ENCODE measurements at places on chromosomes 6 and 20.

- DNase-seq: no peak
Measured at GRCh38 chr20:29790510-29790909, 1467.0 kb upstream of the DEFB115 start.

GRCh38 chr6:136729832-136730231 is 62.4 kb downstream of the MAP3K5 start:
- no peak for DNase-seq

DNA sequence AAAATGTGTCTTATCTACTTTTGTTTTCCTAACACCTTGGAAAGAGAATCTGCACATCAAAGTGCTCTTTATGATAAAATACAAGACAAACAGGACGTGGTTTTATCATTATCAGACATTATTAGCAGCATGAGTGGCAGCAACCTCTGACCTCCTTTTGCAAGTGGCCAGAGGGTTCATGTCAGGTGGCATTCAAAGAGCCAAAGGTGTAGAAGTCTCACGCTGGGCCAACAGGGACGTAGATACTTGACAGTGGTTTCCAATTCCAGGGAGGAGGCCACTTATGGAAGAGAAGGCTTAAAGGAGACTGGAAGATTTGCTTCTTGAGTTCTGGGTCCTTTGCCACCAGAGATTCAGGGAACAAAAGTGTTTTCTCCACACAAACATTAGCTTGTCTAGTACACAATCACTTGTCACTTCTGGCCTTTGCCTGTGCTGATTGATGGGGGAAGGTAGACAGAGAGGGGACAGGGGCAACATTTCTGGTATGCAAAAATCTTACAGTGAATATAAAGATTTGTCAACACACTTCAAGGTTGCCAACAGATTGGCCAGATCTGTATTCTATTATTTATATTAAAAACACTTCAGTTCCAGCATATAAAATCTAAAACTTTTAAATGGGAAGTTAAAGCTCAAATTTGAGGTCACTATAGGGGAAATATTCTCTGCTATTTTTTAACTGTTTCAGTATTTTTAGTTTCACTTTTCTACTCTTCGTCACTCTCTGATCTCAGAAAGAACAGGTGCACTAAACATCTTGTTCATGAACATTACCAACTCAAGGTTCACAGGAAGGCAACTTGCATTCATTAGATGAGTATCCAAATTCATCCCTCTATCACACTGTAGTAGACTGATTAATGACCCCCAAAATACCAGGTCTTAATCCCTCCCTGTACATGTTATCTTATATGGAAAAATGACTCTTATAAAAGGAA is 52.1 kb upstream of the FBXO30 start:
- DNase-seq: no peak

DNA sequence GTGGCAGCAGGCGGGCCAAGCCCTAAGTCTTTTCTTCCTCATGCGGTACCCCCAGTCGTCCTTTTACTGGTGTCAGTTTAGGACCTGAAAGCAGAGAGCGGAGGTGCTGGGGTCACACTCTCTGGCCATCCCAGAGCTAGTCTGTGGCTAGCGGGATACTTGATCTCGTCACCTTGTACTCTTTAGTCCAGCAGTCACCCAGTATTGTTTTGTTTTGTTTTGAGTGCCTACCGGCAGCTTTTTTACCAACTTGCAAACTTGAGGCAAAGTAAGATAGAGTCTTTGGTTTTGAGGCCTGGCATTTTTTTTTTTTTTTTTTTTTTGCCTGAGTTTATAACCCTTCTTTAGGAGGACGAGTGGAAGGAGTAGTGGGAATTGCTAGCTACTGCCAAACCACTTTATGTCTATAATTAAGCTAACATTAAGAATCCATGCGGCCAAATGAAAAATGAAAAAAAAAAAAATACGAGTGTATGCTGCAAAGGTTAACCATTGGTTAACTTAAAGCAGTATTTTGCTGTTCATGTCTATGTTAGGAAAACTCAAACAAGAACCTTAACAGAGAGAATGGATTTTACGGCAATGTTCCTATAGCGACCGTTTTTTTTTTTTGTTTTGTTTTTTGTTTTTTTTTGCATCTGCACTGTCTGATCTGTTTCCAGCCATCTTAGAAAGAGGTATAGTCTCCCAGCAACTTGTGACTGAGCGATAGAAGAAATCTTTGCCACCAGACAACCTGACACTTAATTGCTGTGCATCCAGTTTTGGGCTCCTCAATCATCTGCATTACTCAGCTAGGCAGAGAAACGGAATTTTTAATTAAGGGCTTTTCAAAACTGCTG is 56.9 kb downstream of the FAM217A start:
- DNase-seq: no peak

- DNase-seq: no peak
Measured at GRCh38 chr20:64229507-64230061, 26.0 kb upstream of the PCMTD2 start.

- no peak for DNase-seq
Measured at GRCh38 chr20:24670341-24670872, 201.0 kb downstream of the SYNDIG1 start.

DNA sequence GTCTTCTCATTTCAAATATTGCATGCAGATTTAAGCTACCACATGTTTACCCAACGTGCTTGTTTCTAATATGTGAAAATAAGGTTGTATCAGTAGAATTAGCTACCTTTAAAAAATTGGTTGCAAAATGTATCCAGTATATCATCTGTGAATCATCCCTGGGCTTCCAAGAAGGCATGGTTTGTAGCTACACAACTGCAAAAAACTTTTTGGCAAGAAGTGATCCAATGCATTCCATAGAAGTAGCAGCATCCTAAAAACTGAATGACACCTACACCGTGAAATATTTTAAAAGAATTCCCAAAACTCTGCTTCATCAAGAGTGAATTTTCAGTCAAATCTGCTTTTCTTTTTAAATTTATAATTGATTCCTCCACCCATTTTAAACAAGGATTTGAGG is 89.1 kb downstream of the AIG1 start:
- no peak for DNase-seq

- DNase-seq: no peak
Measured at GRCh38 chr6:35496036-35496840, 641 bp downstream of the TEAD3 start.

DNA sequence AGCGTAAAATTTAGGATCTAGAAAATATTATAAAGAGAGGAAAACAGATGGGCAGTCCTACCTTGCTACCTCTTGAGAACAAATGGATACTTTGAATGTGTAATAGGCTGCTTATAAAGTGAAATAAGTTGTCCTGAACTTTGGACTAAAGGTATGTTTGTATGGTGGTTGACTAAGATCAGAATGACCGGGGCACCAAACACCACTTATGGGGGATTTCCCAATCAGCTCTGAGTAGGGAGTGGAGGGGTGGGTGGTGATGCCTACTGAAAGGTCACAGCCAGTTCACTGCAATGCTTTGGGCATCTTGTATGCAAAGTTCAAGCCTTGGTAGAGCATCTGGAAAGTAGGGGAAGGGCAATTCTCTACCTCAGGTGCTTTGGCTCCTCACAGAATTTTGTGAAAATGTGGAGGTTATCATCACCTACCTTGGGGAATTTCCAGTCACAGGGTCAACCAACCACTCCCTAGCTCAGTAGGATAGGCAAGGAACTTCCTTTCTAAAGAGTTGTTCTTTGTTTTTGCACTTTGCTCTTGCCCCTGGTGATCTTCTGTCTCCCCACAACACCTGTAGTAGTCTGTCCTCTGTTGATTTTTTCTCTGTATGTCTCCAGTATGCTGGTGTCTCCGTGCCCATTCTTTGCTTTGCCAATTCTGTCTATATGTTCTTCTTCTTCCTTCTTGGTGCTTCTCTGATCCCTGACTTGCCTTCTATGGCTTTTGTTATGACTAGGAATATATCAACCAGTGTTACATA is at the start of gene TRIM31:
TRIM31 (minus strand) TSS at position 88 of the 757 bp plus-strand sequence. CDS start 285 bp downstream, outside the sequence.
- no peak for DNase-seq

DNA sequence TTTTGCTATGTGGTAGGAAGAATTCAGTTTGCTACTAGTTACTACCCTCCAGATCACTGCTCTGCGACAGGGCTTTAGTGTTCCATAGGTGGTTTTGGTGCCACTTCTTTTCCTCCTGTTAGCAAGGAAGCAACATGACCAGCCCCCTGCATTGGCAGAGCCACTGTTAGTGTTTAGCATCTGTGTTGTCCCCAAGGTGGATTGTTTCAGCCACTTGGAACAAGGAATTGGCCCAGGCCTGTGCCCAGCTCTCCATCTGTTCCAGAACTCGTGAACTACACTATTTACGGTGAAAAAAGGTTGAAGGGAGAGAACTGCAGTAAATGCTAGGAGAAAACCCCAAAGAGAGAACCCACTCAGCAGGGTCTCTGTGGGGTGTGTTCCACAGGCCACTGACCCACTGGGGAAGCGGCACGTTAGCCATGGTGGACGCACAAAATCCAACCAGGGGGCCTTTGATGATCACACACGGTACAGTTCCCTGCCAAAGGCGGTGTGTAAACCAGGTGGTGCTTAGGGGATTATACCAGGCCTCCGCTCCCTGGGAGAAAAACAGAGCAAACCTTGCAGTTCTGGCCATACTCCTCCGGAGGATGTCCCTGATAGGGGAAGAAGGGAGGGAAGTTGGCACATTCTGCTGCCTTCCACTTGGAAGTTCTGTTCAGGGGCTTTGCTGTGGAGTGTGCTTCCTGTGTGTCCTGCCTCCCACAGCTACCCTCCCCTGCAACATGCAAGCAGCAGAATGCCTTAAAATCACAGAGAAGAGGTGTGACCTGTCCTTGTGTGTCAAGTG is 72.3 kb downstream of the LYRM2 start:
- no peak for DNase-seq

DNA sequence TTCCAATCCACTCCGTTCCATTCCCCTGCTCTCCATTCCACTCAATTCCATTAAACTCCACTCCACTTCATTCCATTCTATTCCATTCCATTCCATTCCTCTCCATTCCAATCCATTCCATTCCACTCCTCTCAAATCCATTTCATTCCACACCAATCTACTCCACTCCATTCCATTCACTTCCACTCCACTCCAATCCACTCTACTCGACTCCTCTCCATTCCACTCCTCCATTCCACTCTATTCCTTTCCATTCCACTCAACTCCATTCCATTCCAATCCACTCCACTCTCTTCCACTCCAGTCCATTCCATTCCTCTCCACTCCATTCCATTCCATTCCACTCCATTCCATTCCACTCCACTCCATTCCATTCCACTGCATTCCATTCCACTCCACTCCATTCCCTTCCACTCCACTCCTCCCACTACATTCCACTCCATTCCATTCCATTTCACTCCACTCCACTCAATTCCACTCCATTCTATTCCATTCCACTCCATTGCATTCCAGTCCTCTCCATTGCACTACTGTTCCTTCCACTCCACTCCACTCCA is 22.6 kb upstream of the DEFB125 start:
- no peak for DNase-seq

DNA sequence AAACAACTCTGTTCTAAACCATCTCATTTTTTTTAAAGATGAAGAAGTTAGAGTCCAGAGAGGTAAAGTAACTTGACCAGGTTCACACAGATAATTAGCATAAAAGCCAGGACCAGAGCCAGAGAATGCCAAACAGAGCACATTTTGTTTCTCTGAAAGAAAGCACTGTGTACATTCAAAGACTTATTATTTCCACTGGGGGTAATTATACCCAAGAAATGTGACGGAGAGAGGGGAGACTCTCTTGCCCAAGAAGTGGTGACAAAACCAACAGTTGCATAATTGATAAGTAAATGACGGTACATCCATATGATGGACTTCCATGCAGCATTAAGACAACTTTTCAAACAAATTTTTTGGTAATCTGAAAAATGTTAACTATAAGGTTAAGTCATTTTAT is 111.6 kb downstream of the RTN4IP1 start:
- no peak for DNase-seq

GRCh38 chr6:115898246-115898645 is 162.4 kb downstream of the FRK start:
- no peak for DNase-seq

- DNase-seq: no peak
Measured at GRCh38 chr20:19275038-19275629, 62.7 kb downstream of the SLC24A3 start.

DNA sequence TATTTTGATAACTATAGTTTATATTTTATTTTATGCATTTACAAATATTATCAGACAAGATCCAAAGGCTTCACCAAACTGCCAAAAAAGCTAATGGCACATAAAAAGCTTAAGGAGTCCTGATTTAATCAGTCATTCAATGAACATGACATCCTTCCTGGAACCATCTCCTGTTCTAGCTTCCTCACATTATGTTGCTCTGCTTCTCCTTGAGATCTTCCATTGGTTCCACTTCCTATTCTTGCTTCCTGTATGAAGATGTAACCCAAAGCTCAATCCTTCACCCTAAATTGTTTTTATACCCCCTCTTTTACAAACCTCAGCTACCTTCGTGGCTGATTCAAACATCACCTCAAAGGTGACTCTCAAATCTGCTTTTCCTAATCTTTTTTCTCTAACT is 4.5 kb upstream of the BRD2 start:
- DNase-seq: no peak

DNA sequence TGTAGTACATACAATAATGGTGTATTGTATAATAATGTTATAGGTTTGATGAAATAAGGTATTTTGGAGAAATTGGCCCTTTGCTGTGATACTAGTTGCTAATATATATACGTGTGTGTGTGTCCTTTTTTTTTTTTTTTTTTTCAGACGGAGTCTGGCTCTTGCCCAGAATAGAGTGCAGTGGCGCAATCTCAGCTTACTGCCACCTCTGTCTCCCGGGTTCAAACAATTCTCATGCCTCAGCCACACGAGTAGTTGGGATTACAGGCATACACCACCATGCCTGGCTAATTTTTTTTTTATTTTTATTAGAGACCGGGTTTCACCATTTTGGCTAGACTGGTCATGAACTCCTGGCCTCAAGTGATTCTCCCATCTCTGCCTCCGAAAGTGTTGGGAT is 23.3 kb downstream of the SENP6 start:
- no peak for DNase-seq

DNA sequence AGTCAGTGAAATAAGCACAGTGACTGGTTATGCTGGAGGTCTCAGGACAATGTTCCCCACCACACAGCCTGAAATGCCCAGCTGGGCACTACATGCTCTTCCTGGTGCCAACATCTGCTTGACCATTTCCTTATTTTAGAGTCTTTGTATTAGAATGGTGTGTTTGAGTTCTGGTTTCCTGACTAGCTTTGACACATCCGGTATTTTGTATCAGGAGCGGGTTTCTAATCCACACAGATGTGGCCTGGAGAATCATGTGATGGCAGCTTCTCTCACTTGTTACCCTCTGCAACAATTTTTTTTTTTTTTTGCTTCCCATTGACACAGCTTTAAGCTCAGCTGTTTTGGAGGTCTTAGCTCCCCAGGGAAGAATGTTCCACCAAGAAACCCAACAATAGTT is 164.5 kb upstream of the CST7 start:
- DNase-seq: no peak

- DNase-seq: no peak
Measured at GRCh38 chr20:9574181-9574580, 59.8 kb downstream of the LAMP5 start.

- DNase-seq: no peak
Measured at GRCh38 chr6:47335466-47335865, 25.8 kb upstream of the TNFRSF21 start.

DNA sequence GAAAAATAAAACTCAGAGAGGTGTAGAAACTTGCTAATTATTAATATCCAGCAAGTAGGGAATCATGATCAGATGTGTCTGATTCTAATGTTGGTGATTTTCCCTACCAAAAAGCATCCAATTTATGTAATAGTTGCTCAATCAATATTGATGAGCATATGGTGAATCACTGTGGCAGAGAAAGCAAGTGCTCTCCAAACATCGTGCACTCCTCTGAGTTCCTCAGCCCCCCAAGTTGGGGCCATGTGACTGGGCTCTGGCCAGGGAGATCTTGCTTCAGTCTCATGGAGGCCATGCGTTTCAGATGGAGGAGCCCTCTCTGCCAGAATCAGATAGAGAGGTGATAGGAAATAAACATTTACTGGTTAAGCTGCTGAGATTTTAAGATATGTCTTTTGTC is 133.2 kb upstream of the LY86 start:
- no peak for DNase-seq

Data from NCI-H1092 (cell line).